ENCODE measurements at places on chromosomes 4 and X.

DNA sequence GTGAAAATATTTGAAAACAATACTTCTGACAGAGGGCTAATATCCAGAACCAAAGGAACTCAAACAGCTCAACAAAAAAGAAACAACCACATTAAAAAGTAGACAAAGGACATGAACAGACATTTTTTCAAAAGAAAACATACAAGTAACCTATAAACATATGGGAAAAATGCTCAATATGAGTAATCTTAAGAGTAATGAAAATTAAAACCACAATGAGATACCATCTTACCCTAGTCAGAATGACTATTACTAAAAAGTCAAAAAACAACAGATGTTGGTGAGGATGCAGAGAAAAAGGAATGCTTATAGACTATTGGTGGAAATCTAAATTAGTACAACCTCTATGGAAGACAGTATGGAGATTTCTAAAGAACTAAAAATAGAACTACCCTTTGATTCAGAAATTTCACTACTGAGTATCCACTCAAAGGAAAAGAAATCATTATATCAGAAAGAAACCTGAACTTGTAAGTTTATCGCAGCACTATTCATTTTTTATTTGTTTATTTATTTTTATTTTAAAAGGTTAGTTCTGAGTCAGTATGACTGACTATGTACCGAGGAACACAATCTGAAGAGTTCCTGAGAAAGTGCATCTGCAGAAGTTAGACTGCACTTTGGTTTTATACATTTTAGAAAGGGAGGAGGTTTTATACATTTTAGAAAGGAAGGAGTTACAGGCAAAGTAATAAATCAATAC, 231.3 kb downstream of the INPP4B start:
- DNase-seq: no peak

GRCh38 chr4:168257768-168258167, 60.8 kb downstream of the DDX60 start:
- no peak for DNase-seq

DNA sequence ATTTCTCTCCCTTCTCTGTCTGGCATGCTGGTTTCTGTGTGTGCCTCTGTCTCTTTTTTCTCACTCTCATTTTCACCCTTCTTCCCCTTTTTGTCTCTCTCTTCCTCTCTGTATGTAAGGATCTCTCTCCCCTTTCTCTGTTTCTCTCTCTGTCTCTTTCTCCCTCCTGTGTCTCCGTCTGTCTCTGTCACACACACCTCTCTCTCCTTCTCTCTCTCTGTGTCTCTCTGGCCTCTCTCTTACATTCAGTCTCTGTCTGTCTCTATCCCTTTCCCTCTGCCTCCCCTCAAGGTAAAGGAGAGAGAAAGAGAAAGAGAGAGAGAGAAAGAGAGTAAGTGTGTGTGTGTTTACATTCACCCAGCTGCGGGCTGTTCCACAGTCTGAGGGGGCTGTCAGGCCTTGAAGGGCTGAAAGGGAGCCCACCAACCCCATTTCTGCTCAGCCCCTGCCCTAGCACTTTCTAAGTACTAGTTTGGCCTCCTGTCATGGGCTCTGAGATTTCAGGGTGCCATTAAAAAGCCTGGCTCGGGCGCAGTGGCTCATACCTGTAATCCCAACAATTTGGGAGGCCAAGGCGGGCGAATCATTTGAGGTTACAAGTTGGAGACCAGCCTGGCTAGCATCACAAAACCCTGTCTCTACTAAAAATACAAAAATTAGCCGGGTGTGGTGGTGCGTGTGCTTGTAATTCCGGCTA, 9.6 kb upstream of the TSPYL2 start:
- no peak for DNase-seq

GRCh38 chrX:105533951-105534350, 288.4 kb upstream of the NRK start:
- DNase-seq: no peak

DNA sequence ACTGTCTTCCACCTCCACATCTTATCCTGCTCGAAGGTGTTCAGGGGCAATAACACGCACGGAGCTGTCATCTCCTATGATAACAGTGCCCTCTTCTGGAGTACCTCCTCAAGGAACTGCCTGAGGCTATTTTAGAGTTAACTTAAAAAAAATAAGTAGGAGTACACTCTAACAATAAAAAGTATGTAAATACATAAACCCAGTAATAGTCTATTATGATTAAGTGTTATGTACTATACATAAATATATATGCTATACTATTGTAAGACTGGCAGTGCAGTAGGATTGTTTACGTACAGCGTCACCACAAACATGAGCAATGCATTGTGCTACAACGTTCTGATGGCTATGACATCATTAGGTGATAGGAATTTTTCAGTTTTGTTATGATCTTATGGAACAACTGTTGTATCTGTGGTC, 34.5 kb upstream of the TLR2 start:
- DNase-seq: no peak

All from stimulated activated CD4-positive, alpha-beta T cell treated with anti-CD3 and anti-CD28 coated beads, Interleukin-15, amount 100 ng/mL, for 1 hour (primary cell).